ENCODE measurements at places on chromosomes 1 and 21.
A peak's percentile ranks its signal among the peaks of the same experiment; 100 is the strongest.

GRCh38 chr1:15531003-15531402 lies 4.4 kb downstream of the DNAJC16 start:
- DNase-seq: no peak

DNA sequence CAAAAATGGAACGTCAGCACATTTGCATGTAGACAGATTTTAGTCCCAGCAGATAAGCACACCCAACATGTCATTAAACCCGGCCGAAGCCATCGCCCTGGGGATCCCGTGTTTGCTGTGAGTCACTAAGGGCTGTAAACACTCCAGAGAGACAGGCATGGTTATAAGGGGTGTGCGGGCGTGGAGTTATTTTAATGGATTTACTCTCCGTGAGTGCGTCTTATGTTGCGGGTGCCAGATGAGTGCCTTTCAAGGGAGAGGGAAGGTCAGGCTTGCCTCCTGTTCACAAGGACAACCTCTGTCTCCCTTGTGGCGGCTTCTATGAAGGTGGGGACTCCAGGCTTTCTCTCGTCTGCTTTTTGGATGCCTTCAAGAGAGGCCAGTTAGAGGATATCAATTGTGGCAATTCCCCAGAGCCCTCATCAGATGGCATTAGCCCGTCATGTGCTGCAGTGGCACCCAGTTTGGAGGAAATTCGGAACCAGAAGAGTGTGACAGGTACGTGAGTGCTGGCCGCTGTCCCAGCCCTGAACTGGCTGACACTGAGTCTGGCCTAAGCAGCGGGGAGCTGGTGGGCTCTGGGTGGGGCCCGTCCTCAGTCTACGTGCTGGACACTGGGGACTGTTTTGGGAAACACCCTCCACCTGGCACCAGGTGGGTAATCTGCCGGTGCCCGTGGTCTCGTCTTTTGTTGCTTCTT lies 223.8 kb upstream of the TMEM51 start:
- no peak for DNase-seq

DNA sequence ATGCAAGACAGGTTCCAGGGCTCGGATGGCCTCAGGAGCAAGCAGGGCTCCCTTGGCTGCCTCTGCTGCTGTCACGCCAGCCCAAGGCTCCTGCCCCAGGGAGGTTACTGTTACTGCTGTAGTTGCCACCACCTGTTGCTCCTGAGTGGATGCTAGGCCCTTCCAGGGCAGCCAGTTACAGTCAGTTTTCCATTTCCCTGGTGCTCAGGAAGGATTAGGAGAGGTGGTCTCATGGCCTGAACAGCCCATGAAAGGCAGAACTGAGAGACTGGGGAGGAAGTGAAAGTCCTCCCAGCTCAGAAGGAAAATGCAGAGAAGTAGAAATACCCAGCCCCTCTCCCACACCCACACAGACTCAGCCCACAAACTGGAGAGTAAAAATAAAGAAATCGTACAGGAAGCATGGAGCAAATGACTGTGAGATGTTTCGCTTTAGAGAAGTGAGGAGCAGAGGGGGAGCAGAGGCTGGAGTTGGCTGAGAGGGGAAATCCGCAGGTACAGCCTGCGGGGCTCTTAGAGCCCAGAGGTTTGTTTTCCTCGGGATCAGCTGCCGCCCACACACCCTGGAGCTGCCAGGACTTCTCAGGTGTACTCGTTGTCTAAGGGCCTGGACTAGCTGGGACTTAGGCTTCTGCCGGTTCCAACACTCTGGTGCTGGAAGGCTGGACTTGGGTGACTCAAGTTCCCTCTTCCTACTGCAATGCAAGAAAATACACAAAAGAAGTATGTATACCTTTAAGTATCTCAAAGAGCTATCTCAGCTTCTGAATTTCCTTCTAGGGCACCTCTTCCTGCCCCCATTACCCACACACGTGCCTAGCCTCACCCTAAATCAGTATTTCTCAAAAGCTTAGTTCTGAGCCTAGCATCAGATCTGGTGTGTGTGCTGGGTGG lies 2.3 kb downstream of the IL6R start:
- DNase-seq: peak; percentile 40

DNA sequence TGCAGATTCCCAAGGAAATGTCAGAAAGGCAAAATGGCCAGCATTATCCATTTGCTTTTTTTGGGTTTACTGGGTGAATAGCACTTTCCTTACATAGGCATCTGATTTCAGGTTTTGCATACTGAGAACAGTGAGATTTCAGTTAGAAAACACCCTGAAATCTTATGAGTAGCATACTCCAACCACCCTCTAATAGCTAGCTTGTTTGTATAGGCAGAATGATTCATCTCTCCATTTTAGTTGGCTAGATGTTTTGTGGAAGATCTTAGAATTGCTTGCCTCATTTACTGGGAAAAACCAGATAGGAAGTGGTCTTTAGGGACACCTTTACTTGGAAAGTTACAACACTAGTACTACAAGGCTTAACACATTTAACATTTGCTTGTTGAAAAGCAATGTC lies 10.4 kb downstream of the KYAT3 start:
- DNase-seq: no peak

DNA sequence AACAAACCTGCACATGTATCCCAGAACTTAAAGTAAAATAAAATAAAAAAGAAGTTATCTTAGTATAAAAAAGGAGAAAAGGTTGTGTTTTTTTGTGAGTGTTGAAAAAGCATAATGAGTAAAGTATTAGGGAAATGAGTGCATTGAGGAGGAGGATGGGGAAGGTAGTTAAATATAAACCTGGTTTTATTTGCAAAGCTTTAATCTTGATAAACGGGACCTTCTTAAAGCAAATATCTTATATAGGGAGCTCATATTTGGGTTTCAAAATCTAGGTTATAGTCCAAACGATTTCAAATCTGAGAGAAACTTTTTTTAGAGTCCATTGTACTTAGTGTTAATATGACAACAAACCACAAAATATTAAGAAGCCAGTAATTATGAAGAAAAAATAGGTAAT lies 21.7 kb upstream of the SLC19A2 start:
- no peak for DNase-seq

GRCh38 chr1:227395426-227396028 lies 77.2 kb upstream of the CDC42BPA start:
- DNase-seq: no peak

- no peak for DNase-seq
These were observed 22.8 kb upstream of the RGS1 start for GRCh38 chr1:192552760-192553191.

GRCh38 chr1:41918450-41919043 lies at the start of gene HIVEP3:
TSS of gene HIVEP3 (minus strand) at chr1:41918922.
- DNase-seq: no peak

GRCh38 chr1:91685994-91686393 lies 185.3 kb downstream of the CDC7 start:
- no peak for DNase-seq

GRCh38 chr1:89810302-89810701 lies 10.5 kb upstream of the LRRC8D start:
- no peak for DNase-seq

DNA sequence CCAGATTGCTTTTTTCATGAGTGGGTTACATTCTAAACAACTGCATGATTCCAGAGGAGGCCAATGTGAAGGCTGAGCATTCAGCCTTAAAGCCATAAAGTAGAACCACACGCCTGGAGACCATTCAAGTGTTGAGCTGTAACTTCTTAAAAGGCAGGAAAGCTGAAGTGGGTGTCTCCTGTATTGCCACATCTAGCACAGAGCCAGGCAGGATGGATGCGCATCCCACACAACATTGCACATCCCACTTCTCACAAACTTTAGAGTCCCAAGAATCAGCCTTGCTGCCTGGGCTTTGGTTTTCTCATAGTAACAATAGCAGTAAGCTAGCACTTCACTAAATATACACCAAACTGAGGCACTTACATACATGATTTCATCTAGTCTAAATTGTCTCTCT lies 151.7 kb downstream of the DAB1 start:
- DNase-seq: no peak

DNA sequence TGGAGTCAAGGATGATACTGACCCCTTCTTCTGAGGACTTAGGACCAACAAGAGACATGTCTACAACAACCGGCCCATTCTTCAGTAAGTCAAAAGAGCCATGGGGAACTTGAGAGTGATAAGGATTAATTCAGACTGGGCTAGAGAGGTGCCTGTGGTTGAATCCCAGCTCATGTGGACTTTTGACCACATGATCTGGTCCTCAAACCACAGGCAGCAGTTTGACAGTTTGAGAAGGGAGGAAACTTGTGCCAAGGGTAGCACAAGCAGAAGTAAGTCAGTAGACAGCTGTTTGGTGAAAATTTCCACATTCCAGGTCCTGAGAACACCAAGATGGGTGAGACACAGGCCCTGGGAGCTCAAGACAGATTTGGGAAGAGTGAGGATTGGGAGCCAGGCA lies 19.8 kb downstream of the SH3BP5L start:
- DNase-seq: no peak
